ENCODE measurements at places on chromosomes 4 and X. TPM values are rescaled to one million over a fixed set of nuclear protein-coding genes. Genes with fewer than 3 reads are reported as not detected.

Gene LDOC1
- 4.5 TPM for total RNA-seq

Gene HPGDS
- total RNA-seq: 1.1 TPM

Gene STATH
- total RNA-seq: not detected

Gene CT45A1
- total RNA-seq: not detected

Gene FRYL
- 41.0 TPM for total RNA-seq

Gene CFP
- 1.0 TPM for total RNA-seq

Gene PNMA6F
- total RNA-seq: not detected

Gene FGF16
- total RNA-seq: 0.13 TPM

Gene ELOVL6
- 2.4 TPM for total RNA-seq

Gene CCDC120
- 1.7 TPM for total RNA-seq

Gene FAM9A
- not detected for total RNA-seq

Gene FAM133A
- 0.40 TPM for total RNA-seq

Gene ZNF732
- total RNA-seq: 0.13 TPM

Gene GPR78
- not detected for total RNA-seq

Gene CUL4B
- total RNA-seq: 17.9 TPM

Gene PRR32
- total RNA-seq: 0.89 TPM

Gene NKAP
- total RNA-seq: 4.8 TPM

Gene BANK1
- total RNA-seq: 0.22 TPM

Gene FGFR3
- 4.7 TPM for total RNA-seq

Gene MAGEA2B
- total RNA-seq: not detected

Gene CT45A10
- total RNA-seq: not detected

Gene ABLIM2
- total RNA-seq: 22.6 TPM

Gene CHM
- total RNA-seq: 11.2 TPM

Gene CFAP47
- not detected for total RNA-seq

Gene APLN
- 6.2 TPM for total RNA-seq
